Urinary bladder (tissue), 4 donors: ENCODE measurements at places on chromosomes 7 and 10.

DNA sequence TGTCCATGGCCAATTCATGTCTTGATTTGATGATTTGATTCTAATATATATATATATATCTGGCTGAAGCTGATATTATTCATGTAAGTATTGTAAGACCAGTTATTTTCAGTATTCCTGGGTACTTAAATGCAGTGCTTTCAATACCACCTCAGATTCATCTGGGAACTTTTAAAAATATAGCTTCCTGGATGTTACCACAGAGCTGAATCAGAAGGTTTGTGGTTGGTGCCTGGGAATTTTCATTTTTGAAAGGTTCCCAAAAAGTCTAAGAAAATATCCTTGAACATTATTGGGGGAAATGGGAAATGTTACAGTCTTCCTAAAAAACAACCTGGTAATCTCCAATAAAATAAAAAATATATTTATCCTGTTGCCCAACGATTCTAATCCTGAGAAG, 10.7 kb upstream of the PPP3CB start:
- DNase-seq, result no peak

- DNase-seq, result no peak
Observed at GRCh38 chr7:139695588-139695987, 82.2 kb downstream of the HIPK2 start.

DNA sequence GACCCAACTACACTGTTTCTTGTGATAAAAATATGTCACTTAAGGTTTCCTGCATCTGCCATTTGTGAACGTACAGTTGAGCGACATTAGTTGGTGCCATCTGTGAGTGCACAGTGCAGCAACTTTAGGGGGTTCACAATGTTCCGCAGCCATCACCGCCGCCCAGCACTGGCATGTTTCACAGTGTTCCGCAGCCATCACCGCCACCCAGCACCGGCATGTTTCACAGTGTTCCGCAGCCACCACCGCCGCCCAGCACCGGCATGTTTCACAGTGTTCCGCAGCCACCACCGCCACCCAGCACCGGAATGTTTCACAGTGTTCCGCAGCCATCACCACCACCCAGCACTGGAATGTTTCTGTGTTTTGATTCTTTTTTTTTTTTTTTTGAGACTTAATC, 83.0 kb downstream of the MGMT start:
- DNase-seq, result no peak

DNA sequence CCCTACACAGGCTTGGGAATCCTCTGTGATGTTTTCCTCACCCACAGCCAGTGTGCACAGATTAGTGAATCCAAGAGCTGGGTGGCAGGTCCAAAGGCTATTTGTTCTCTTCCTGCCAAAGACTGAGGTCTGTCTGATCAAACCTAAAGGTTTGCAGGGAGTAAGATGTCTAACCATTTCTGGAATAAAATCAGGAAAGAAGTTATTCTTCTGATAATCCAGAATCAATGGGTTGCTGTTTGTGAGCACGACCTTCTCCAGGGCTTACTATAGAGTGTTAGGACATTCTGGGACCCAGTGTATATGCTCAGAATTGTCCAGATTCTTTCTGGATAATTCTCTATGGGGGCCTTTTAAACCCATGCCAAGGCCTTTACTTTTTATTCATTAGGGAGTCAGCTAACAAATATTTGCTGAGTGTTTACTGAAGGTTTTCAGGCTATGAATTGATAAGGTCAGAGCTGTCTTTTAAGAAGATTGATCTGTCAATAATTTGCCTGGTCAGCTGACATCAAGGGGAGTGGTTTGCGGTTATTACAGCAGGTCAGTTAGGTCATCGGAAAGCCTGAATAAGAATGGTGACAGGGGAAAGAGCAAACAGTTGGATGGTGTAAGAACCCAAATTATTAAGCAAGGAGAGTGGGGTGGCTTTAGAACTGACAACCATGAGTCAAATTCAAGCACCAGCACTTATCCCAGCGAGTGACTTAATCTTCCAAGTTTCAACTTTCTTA, 7.5 kb upstream of the TECTB start:
- no peak for DNase-seq

GRCh38 chr10:104641937-104642657, 1.0 kb downstream of the SORCS3 start:
- DNase-seq, result no peak

- DNase-seq, result no peak
Observed at GRCh38 chr10:3476640-3477448, 304.3 kb upstream of the PITRM1 start.

- DNase-seq, result no peak
Observed at GRCh38 chr10:69091143-69091651, 3.3 kb downstream of the SRGN start.

DNA sequence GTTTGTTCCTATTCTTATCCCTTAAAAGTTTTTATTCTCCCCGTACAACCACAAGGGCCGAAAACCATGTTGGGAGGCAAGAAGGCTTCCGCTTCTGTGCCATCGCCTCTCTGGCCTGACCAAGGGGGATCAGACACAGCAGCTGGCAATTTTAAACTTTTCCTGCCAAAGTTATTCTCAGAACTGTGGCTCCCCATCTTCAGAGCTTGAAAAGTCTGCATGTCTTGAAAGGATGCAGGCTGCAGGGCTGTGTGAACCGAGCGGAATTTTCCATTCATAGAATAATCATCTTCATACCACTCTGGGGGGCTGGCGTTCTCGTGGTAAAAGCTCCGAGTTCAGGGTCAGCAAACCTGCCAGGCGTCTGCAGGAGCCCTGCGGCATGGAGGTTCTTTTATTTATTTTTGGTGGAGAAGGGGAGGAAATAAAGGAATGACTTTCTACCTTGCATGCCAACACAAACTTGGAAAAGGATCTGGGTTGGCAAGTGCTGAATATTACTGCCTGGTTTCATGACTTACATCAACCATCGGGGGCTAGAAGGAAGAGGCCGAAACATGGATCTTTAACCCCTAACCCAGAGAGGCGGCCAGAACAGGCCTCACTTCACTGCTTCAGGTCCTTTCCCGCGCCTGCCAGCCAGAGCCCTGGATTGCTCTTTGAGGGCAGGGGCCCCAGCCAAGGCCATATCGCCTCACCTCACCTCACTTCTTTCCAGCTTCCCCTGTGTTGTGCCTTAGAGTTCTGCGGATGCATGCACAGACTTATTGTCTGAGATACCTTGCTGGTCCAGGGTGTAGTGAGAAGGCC, 3.0 kb upstream of the NANOS1 start:
- no peak for DNase-seq

DNA sequence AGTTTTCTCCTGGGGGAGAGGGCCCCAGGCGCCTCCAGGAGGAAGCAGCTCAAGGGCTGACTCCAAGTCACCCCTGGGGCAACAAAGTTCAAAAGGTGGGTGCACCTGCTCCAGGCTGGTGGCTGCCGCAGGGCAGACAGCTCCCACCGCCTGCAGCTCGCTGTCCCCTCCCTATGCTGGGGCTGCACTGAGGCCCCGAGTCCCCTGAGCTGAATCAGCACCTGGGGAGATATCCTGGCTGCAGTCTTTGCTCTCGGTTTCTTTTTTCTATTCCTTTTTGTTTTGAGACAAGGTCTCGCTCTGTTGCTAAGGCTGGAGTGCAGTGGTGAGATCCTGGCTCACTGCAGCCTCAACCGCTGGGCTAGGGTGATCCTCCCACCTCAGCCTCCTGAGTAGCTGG, 183.4 kb downstream of the DNAJB6 start:
- DNase-seq, result no peak

GRCh38 chr7:66016131-66016461, 34.1 kb upstream of the GUSB start:
- no peak for DNase-seq

GRCh38 chr7:47337531-47337930, 244.4 kb downstream of the TNS3 start:
- no peak for DNase-seq

GRCh38 chr7:9869566-9869965, 1104.1 kb upstream of the PHF14 start:
- no peak for DNase-seq

DNA sequence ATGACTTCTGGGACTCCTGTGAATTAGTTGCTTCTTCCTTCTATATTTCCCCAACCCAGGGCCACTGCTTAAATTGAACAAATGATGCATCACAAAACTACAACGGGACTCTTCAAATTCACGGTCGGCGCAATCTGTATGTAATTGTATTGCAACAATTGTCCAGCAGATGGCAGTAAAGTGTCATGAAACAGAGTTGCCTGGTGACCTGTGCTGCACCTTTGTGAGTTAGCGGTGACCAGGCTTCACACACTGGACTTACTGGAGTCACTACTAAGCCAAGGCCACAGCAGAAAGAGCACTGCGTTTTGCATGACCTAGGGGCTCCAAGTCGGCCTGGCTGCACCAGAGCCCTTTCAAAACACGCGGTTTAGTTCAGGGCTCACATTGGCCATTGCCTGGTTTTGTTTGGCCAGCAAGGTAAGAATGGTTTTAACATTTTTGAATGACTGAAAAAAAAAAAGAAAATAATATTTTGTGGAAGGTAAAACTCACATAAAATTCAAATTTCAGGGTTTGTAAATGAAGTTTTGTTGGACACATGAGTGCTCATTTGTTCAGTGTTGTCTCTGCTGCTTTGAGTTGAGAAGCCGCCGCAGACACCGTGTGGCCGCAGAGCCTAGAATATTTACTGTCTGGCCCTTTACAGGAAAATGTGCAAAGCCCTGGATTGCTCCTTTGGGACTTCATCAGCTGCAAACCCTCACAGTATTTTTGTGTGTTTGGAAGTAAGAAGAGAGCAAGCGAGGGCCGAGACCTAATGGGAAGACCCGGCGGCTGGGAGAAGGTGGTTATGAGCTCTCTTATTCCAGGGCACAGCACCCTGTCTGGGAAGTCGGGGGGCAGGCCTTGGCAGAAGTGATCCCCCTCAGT, 23.2 kb upstream of the ZNF32 start:
- DNase-seq, result peak; percentile 35

GRCh38 chr10:117161386-117162033, 23.4 kb upstream of the VAX1 start:
- no peak for DNase-seq

GRCh38 chr10:3210251-3210877, 37.8 kb upstream of the PITRM1 start:
- no peak for DNase-seq

DNA sequence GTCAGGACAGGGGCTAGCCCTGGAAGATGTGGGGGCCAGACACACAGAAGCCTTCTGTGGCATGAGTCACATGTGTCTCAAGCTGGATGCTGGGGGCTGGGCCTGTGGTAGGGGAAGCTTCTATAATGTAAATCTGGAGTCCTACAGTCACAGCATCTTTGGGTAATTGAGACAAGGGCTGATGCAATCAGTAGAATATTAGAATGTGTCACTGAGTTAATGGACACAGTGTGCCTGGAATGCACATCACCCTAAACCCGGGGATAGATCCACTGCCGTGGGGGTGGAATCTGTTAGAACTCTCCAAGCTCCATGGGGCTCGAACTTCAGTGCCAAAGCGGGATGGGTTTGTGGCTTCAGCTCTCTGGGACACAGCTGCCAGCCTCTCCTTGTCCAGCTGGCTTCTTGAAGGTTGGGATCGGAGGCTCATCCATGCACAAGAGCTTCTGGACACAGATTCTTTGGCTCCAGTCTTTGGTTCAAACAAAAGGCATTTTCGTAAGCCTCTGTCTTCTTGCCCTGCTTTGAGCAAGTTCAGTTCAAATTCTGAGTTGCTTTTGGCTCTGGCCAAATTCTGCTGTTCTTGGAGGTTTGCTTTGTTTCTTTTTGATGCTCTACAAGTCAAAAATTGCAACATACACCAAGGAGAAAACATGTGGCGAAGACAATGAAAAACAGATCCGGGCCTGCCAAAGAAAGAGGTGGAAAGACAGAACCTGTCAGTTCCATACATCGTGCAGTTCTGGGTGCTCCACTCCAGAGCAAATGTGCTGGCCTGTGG, 194.8 kb upstream of the ZNF32 start:
- no peak for DNase-seq

DNA sequence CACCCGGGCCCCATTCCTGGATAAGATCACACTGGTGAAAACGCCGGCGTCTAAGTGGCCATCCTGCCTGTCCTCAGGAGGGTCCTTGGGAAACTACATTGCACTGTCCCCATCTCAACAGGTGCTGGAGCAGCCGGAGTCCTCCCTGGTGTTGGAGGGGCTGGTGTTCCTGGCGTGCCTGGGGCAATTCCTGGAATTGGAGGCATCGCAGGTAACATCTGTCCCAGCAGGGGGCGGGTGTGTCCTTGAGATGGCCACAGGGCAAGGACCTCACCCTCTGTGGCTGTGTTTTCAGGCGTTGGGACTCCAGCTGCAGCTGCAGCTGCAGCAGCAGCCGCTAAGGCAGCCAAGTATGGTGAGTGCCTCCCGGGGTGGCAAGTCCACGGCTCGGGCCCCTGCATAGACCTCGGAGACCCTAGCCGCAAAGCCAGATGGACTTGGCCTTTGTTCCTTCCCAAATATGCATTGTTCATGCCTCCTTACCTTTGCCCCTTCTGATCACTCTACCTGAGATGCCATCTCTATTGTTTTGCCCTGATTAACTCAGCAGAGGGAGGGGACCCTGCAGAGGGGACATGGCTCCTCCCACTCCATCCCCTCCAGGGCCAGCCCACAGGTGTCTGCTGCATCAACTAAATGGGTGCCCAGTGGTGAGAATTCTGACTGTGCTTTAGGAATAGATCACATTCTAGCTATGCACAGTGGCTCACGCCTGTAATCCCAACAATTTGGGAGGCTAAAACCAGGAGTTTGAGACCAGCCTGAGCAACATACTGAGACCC, 23.8 kb downstream of the ELN start:
- no peak for DNase-seq

GRCh38 chr7:1721047-1721690, 51.1 kb downstream of the ELFN1 start:
- no peak for DNase-seq

- no peak for DNase-seq
Observed at GRCh38 chr10:99374972-99375371, 45.8 kb downstream of the CNNM1 start.

- DNase-seq, result no peak
Observed at GRCh38 chr7:118559207-118559606, 334.7 kb downstream of the ANKRD7 start.

GRCh38 chr10:103602028-103602851, 108.7 kb downstream of the NEURL1 start:
- no peak for DNase-seq

DNA sequence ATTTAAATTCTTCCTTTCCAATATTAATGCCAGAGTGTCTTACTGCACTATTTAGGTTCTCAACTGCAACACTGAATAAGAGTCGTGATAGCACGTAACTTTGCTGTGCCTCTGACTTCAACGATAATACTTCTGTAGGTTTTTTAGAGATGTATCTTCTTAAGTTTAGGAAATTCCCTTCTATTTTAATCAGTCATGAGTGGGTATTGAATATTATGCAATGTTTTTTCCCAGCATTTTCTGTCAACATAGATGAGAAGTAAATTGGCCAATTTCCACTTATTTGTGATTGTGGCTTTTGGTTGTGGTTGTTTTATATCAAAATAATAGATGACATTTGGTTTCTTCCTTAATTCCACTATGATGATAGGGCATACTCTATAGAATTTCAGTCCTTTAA, 6.7 kb upstream of the STK17A start:
- DNase-seq, result no peak

GRCh38 chr7:106386958-106387357, 102.2 kb upstream of the NAMPT start:
- DNase-seq, result no peak

- DNase-seq, result no peak
Observed at GRCh38 chr10:56317603-56318002, 43.5 kb downstream of the ZWINT start.

- DNase-seq, result no peak
Observed at GRCh38 chr7:7808156-7808555, 89.7 kb upstream of the RPA3 start.

GRCh38 chr7:117362294-117362888, 39.5 kb upstream of the WNT2 start:
- DNase-seq, result no peak

- DNase-seq, result no peak
Observed at GRCh38 chr10:68506411-68506810, 20.9 kb downstream of the SLC25A16 start.
